ENCODE measurements at places on chromosomes 4 and X.

DNA sequence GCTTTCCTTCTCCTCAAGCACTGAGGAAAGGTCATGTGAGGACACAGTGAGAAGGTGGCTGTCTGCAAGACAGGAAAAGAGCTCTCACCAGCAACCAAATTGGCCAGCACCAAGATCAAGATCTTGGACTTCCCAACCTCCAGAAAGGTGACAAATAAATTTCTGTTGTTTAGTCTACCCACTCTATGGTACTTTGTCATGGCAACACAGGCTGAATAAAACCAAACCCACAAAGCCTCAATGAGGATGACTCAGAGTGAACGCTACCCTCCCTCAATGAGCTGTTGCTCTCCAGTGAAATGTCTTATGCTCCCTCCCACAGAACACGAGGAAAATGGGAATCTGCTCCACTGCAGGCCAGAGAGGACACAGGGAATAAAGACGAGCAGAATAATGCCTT, 244.1 kb downstream of the RAB28 start:
- DNase-seq = no peak

DNA sequence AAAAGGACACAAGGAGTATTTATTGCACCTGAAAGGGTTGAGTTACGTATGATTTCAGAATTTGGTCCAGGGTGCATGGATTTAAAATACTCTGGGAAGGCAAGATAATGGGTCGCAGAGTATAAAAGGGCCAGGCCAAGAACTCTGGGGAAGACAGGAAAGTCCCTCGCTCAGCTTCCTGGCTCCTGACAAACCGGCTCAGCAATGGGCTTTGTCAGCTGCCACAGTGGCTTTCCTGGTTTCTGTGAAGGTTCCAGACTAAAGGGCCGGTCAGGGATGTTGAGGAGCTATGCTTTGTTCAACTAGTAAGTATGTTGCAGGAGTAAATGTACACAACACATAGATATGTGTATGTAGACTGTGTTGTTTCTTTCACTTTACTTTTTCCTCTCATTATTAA, 154.4 kb upstream of the ETNPPL start:
- DNase-seq = no peak

- no peak for DNase-seq
These were observed 77.2 kb upstream of the BCOR start for GRCh38 chrX:40174854-40175510.

DNA sequence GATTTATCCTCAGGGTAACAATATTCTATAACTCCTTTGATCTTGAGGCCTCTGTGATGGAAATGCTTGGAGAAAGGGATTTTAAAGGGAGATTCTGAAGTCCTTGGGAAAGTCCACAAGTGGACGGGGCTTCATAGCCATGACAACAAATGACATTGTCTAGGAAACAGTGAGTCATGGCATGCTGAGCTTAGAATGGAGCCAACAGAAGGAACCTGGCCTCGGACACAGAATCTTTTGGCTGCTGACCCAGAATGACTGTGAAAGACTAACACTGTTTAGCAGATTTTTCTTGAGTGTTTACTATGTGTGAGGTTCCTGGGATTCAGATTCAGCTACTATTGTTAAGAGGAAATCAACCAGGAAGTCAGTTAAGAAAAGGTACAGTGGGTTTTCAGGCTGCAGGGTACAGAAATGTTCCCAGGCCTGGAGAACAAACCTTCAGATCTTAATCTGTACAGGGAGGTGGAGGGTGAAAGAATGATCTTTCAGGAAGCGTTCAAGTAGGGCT, 18.1 kb upstream of the CXCL2 start:
- DNase-seq = no peak

GRCh38 chrX:129403974-129404669, 119.2 kb downstream of the SMARCA1 start:
- DNase-seq = no peak

GRCh38 chr4:153799694-153800074, 10.8 kb upstream of the SFRP2 start:
- no peak for DNase-seq

GRCh38 chr4:5510504-5510903, 197.9 kb downstream of the EVC2 start:
- DNase-seq = no peak

DNA sequence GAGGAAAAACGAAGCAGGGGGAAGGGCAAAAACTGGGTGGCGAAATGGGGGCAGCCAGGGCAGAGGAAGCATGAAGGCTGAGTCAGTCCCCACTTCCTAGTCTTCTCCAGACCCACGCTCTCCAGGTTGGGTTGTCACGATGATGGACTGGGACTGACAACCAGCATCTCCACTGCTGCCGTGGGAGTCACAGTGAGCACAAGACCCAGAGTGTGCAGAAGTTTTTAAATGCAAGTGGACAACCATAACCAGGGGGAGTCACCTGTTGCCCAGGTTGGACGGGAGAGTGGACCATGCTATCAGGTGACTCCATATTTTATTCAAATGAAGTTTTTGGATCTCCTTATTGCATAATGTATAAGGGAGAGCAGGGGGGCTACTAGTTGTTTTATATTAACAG, 511.4 kb upstream of the ZFP42 start:
- no peak for DNase-seq

DNA sequence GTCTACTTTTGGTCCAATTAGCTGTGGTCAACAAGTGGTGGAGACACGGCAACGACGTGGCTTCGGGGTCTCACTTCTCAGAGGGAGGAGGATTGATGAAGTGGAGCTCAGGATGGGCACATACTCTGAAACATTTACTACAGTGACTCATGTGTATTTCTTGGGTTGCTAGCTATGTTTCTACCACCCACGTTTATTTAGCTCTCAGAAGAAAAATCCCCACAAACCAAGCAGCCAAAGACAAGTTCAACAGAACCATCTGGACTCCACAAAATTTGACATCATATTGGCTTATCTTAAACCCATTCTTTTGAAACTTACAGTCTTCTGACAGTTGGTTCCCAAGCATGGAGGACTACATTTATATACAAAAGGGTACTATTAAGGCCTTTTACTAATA, 158.0 kb downstream of the CBLL2 start:
- no peak for DNase-seq

DNA sequence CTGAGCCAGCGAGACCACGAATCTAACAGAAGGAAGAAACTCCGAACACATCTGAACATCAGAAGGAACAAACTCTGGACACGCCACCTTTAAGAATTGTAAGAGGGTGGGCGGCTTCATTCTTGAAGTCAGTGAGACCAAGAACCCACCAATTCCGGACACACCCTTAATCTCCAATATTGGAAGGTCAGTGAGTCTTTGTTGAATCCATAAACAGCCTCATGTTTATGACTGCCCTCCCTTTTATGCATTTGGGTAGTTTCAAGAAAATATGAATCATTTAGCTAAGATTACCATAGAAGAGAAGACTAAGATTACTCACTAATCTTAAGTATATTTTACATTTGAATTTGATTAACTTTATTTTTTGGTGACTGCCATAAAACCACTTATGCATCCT, 48.5 kb downstream of the VCX2 start:
- no peak for DNase-seq

DNA sequence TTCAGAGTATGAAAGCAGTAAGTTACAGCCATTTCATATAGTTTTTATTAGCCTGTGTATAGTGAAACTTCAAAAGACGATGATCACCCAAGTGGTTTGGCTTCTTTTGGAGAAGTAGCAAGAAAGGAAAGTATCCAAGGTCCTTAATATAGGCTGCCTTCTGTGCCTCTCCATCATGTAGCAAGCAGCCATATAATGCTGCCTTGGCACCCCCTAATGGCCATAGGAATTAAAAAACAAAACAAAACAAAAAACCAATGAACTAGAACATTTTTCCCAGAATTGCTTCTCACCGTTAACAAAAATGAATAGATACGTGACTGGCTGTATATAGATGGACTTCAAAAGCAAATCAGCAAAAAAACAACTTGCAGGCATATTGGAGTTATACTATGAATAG, 18.9 kb downstream of the LAMP2 start:
- no peak for DNase-seq

- DNase-seq = no peak
These were observed 45.3 kb downstream of the DDX60L start for GRCh38 chr4:168434993-168435392.

- DNase-seq = no peak
These were observed 515.4 kb upstream of the ATOH1 start for GRCh38 chr4:93313197-93313596.

DNA sequence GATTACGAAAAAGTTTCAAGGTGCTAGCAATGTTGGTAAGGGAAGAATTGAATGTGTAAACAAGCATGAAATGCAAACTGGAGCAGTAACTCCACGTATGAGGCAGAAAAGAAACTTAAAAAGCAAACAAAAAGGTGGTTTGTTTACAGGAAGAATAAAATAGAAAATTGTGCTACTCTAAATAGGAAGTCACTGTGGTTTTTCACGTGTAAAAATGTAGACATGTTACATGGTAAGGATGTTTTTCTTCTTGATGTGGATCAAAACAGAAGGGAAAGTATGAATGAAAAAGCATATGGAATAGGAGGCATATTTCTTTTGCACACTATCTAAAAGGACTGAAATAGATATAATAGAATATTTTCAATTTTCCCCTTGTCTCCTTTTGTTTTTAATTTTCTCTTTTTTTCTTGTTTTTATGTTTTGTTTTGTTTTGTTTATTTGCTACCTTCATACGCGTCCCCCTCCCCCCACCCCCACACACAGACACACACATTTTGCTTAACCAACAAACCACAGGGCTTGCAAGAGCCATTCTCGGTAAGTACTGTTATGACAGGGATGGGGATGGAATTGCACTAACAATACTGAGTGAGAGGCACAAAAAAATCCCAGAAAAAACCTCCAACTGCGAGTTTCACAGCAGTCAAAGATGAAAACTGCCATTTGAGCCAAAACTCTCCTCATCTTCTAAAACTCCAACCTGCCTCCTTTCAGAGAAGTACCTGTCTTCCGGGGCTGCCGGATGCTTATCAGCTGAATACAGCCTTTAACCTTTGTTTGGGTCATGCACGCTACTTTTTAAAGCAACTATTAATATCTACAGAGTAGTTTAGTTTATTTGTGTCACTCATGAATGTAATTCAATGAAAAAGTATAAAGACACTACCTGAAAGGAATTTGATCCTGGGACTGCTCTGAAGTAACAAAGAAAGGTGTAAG, 135.8 kb downstream of the IL15 start:
- no peak for DNase-seq

- no peak for DNase-seq
These were observed 175.1 kb upstream of the KIT start for GRCh38 chr4:54482529-54483200.

GRCh38 chr4:110087070-110087708, 111.2 kb downstream of the ELOVL6 start:
- DNase-seq = no peak

GRCh38 chrX:22278375-22278774, 5.7 kb downstream of the CBLL2 start:
- no peak for DNase-seq

GRCh38 chr4:3858765-3859388, 92.7 kb downstream of the ADRA2C start:
- DNase-seq = no peak

DNA sequence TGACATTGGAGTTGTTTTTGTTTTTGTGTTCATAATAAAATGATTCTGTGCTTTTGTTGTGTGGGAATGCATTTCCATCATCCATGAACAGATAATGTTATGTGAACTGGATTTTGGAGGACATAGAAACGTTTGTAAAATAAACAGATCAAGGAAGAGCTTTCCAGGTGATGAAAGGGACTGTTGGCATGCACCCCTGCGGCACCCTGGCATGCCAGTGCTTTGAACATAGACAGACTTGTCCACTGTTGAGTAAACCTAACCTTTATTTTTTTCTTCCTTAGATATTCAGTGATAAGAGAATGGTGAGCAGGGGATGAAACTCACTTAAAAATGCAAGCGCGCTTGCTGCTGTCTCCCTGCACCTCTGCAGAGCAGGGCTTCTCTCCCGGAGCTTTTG, 59.8 kb downstream of the TRAPPC11 start:
- no peak for DNase-seq

DNA sequence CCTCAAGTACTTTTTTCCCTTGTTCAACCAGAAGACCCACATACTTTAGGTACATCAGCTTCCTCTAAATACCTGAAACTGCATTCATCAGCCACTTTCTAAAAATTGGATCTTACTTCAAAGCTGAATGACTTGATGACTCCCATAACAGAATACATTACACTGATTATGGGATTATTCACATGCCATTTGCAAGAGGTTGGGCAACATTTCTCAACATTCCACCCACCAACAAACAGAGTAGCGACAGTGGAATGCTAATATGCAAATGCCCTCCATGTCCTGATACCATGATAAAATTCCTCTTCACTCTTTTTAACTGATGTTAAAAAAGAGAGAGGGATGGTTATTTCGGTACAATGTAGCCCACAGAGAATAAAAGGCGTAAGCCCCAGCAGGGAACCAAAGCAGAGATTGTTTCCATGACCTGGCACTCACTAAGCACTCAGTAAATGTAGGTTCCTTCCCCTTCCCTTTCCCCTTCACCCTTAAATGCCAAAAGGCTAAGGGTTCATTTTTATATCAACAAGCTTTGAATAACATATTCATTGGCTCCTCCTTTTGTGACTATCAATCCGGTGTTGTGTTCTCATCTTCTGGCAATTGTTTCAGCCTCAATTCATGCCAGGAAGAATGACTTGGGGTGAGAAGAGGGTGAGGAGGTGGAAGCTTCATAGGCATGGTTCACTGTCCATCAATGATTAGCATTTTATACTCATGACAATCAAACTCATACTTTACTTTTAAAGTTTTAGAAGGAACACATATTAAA, 317.2 kb downstream of the DHX15 start:
- DNase-seq = no peak

- no peak for DNase-seq
These were observed 119.9 kb downstream of the EGF start for GRCh38 chr4:110032603-110033002.

DNA sequence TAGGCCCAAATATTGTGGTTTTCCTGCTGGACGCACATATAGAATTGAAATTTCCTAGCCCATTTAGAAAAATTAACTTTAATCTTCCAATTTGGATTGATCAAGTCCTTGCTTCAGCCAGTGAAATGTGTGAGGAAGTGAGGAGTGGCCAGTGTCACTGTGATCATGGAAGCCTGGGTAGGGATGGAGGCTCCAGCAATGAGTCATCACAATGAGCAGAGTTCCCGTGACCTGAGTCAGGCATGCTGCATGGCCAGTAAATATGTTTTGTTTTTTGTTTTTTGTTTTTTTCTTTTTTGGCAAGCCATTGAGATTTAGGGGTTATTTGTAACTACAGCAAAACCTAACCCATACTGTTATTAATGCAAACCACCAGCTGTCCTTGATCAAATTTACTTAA, 52.1 kb downstream of the IDS start:
- no peak for DNase-seq

GRCh38 chrX:46485897-46486296, 59.3 kb downstream of the ZNF674 start:
- DNase-seq = no peak

- no peak for DNase-seq
These were observed 136.3 kb downstream of the AFAP1 start for GRCh38 chr4:7803371-7803770.
